ENCODE measurements at places on chromosomes 6 and 20.

DNA sequence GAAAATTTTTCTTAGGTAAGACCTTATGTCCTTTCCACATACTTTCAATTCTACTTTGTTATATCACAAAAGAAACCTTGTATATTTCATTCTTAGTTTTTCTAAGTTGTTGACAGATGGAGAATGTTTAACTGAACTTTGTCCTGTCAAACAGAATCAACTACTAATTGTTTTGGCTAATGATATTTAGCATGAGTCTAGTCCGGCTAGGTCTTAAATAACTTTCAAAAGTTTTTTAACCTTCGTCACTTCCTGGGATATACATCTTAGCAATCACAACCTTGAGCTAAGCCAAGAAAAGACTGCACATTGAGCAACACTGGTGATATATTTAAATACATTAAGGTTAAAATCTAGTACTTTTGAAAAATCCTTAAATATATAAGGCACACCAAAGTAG is 62.9 kb upstream of the RUNX2 start:
- DNase-seq = no peak

DNA sequence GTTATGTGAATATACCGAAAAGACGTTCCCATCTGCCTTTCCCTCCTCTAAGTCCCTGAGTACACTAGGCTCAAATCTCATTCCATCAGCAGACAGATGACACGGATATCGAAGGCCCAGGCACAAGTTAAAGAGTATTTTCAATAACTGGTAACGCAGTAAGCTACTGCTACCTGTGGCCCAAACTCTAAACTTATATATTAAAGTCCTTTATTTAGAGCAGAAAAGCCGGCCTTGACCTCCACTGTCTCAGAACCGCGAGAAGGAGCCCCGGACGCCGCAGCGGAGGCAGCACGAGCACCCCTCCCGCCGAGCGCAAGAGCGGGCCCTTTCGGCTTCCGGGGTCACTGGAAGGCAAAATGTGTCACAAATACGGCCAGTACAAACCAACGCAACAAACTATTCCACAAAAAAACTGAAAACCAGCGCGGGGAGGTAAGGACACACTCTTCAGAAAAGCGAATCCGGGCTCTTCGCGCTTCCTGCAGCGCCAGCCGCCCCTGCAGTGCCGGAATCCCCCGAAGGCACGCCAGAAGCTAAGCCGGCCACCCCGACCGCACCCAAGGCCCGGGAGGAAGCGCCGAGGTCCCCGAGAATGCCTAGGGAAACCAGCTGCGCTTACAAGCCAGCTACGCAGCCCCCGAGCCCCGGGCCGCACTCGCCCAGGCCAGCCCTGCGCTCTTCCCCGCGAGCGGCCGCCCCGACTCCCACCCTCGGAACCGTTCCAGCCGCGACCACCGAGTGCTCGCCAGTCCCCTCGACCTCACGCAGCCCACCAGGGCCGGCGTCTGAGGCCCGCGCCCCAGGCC is 681 bp downstream of the DIDO1 start:
- DNase-seq = peak; percentile 67

DNA sequence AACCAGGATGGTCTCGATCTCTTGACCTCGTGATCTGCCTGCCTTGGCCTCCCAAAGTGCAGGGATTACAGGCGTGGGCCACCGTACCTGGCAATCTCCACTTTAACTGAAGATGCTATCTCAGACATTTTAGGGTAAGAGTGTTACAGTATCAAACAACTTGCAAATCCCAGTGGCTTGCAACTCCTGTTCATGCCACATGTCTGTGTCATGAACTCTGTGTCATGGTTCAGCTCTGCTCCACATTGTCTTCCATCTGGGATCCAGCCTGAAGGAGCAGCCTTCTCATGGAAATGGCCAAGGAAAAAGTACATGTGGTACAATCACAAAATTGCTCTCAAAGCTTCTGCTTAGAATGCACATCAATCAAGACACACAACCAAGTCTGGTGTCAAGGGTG is 114.9 kb downstream of the MAP3K5 start:
- DNase-seq = no peak

DNA sequence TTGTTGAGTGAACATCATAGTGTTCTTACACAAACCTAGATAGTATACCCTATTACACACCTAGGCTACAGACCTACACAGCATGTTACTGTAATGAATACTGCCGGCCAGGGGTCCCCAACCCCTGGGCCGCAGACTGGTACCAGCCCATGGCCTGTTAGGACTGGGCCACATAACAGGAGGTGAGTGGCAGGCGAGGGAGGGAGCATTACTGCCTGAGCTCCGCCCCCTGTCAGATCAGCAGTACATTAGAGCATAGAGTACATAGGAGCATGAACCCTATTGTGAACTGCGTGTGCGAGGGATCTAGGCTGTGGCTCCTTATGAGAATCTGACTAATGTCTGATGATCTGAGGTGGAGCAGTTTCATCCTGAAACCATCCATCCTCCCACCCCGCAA is 126.3 kb downstream of the PRND start:
- DNase-seq = no peak

DNA sequence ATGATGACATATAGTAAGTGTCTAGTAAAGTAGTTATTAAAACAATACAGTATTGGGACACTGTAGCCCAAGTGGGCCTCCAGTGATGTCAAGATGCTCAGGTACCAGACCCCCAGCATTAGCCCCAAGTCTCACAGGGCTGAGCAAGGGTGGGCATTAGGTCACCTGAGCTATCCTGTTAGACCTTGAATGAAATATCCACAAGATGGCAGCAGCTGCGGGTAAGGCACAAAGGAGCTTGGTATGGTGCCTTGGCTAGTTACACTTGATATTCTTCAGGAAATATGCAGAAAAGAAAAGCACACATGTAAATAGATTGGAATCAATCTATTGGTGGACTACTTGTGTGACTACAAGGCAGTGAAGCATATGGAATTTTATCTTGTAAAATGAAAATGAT is 701.8 kb upstream of the ADGRB3 start:
- no peak for DNase-seq

DNA sequence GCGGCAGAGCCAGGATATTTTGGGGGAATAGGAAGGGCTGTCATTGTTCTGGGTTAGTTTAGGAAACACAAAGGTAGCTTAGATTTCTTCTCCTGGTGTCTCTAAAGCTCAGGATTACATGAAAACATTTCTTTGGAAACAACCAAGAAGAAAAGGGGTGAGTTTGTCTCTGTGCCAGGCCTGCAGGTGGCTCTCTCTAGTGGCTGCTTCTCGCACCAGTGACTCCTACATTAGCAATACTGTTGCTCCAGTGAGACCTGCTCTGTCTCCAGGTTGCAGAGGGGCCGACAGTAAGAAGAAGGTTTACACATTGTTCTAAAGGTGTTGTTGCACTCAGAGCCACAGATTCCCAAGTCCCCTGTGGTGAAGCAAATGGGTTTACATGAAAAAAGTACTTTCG is 104.6 kb upstream of the GLP1R start:
- no peak for DNase-seq

DNA sequence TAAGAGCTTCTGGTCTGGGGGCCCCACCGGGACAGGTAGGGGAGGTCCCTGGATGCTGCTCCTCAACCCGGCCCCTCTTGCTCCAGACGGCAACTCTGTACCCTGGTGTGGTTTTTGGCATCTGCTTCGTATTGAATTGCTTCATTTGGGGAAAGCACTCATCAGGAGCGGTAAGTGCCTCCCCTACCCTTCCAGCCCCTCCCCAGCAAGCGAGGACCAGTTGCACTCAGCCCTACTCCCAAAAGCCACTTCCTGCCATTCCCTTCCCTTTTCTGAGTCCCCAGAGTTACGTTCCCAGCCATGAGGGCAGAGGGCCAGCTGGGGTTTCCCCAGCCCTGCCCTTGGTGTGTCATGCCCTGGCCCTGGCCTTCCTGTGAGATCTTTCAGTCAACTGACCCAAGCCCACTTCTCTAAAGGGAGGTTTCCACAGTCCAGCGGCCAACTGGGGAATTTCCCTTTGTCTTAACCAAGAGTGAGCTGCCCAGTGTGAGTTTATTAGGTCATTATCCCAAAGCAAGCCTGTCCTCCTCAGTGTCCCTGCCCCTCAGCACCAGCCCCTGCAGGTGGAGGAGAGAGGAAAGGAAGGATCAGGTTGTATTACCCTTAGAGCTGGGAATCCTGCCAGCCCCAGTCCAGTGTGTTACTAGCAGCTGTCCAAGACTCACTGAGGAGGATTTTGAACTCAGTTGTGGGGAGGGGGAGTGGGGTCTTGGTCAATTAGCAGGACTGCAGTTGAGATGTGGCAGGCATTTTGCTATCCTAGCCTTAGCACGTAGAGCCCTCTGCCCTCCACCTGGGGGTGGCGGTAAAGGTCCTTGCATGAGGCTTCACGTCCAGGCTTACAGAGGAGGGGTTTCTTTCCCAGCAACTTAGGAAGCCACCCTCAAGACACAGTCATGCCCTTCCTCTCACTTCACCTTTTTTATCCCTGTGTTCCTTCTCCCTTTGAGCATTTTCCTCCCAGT is 45.8 kb downstream of the TM9SF4 start:
- peak; percentile 26 for DNase-seq

DNA sequence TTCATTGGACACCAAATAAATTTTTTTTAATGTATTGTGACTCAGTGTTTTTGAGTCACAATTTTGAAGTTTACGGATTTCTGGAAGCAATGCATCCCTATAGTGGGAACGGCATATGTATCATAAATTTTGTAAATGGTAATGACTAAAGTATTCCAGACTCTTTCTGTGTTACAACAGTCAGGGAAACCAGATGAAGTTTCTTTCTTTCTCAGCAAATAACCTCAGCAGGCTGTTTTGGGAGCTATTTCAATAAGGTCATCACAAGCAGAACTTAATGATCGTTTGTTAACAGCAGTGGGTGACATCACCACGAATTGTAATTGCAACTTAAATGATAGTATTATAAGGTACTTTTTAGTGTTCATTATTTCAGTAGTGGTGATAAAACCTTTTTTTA is 52.0 kb downstream of the HIVEP1 start:
- DNase-seq = no peak

DNA sequence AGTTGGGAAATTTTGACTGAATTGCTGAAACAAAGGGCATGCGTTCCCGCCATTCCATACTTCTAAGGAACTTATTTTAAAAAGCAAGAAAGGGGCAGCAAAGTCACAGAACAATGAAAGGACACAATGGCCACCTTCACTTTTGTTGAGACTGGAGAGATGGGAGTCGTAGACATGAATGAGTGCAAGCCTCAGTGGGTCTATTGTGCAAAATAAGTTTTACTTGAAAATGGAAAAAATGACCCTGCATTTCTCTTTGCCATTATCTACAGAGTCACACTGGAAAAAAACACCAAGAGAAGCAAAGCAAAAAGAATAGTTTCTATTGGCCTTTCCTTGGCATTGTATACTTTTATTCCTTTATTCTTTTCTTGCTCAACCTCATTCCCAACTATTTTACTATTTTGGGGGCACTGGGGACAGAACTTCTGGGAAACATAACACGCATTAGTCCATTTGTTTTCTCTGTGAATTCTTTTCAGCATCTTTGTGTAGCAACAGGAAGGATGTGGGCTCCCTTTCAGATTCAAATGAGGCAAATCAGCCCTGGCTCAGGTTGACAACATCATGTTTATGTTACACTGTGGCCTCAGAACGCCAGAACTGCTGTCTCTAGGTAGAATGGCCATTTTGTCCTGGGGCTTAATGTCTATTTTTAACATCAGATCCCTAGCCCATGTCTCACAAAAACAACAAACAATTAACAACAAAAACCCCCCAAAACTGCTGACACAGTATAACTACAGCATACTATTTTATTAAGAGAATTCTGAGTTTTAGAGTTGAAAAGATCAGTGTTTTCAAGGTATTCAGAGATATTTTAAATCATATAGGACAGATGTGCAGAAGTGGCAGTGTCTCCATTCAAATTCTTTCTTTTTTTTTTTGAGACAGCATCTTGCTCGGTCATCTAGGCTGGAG is 122.2 kb downstream of the FYN start:
- no peak for DNase-seq

GRCh38 chr6:108653949-108654348 is 93.2 kb downstream of the FOXO3 start:
- no peak for DNase-seq

GRCh38 chr6:89582669-89583325 is 55.8 kb downstream of the LYRM2 start:
- DNase-seq = no peak

DNA sequence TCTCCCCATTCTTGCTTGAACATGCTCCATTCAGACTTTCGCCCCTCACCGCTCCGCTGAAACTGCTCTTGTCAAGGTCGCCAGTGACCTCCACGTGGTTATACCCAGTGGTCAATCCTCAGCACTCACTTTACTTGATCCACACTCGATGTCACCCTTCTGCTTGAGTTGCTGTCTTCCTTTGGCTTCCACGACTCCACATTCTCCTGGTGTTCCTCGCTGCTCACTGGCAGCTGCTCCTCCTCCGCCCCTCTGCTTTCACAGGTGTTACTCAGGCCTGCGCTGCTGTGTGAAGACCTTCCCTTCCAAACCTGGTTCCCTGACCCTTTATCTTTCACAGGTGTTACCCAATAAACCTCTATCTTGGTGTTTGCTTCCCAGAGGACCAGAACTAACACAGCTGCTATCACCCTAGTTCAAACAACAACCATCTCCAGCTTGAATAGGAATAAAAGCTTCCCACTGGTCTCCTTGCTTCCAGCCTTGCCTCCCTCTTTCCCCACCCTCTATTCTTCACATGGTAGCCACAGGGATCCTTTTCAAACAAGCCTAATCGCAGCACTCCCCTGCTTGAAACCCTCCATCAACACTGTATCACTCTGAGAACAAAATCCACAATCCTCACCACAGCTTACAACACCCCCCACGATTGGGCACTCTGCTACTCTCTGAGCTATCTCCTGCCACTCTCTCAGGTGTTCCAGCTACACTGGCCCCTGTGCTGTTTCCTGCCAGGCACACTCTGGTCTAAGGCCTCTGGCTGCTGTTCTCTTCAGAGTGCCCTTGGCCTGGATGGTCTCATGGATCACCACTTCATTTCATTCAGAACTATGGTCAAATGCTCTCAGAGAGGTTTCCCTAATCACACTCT is 10.7 kb downstream of the PPIL1 start:
- no peak for DNase-seq

DNA sequence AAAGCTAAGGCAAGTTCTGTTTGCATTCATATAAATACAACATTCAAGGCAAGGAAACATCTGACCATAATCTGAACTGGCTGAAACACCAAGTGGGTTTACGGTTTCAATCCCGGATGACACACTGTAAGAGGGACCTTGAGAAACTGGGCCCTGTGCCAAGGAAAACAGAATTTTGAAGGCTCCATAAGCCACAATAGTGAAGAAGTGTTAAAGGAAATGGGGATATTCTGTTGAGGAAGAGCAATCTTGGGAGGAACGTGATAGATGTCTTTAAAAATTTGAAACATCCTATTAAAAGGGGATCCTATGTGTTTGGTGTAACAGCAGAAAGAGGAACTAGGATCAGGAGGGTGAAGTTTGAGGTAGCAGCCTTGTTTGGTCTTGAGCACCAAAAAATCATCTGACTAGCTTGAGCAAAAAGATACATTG is 82.4 kb upstream of the TAB2 start:
- no peak for DNase-seq

GRCh38 chr6:41503827-41504465 is 42.2 kb upstream of the FOXP4 start:
- no peak for DNase-seq

DNA sequence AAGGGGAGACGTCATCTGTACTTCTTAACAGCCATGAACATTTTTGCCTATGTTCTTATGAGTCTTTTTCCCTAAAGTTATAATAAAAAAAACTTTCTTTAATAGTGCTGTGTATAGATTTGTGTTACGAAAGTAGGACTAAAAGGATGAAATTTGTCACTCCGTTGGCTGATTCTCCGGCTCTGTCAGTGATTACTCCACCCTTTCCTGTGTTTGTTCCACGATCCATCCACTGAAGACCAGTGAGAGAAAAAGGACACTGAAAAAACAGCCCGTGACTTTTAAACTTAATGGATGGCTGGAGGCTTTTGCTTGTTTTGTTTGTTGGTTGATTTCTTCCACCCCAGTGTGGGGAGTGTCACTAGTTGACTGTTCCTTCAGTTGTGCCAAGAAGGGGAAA is 232.0 kb upstream of the NOX3 start:
- no peak for DNase-seq
